ENCODE measurements at places on chromosomes 1 and 21.

DNA sequence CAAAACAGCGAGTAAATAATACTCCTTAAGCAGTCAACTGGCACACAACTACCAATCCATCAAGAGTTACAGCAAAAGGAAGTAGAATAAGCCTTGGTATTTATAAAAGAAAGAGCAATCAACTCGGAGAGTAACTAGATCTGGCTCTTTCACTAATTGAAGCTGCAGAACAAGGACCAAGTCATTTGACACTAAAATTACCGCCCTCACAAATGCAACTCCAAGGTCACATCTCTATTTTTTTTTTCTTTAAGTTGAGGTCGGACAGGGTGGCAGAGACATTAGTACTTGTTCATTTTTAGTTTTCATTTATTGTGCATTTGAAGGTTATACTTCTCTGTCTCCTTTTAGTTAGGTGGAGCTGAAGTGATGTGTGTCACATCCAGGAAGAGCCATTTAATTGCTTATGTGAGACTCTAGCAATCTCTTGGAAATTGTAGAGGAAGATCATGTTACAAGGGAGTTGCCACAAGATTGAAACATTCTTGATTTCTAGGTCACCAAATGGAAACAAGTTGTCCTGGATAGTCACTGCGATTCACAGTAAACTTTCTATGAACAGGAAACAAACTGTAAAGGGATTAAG is 138.1 kb upstream of the ADAMTS5 start:
- no peak for DNase-seq

GRCh38 chr1:237235091-237235490 is 193.1 kb downstream of the RYR2 start:
- DNase-seq = peak; percentile 38

DNA sequence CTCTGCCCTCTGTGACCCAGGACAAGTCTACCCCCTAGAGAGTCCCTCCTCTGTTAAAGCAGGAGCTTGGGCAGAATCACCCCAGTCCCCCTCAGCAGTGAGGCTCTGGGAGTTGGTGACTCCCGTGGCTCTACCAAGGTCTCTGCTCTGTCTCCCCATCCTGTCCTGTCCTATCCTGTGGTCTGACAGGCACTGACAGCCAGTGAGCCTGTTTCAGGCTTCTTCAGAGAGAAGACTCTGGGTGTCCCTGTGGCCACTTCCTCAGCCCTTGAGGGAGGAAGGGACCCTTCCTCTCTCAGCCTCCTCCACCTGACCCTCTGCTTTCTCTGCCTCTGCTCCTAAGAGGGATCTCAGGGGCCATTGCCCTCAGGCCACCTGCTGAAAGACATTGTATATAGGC is 148.7 kb downstream of the FCRL5 start:
- no peak for DNase-seq

DNA sequence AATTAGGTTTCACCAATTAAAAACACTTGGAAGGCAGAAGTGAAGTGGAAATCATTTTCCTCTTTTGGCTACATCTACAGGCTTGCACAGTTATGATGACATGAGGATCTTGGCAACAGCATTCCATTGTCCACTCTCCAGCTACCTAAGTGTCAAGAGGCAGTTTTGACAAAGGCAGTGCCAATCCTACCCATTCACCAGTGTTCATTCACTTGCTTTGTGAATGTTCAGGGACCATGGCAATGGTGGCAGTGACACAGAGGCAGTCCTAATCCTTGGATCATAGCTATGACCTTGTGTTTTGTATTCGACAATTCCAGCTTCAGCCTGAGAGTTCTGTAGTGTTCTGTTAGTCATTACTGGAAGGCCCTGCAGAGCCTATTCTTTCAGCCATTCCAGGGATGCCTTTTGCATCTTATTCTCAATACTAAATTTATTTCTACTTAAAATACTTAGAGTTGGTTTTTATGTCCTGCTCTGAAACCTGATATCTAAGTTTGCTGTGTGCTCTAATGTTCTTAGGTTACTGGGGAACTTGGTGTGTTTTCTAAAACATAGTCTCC is 36.7 kb downstream of the CRB1 start:
- no peak for DNase-seq

- DNase-seq = no peak
These were observed 3.4 kb downstream of the EPHA10 start for GRCh38 chr1:37761416-37762095.

GRCh38 chr1:113677250-113678158 is 81.8 kb downstream of the PHTF1 start:
- peak; percentile 13 for DNase-seq

DNA sequence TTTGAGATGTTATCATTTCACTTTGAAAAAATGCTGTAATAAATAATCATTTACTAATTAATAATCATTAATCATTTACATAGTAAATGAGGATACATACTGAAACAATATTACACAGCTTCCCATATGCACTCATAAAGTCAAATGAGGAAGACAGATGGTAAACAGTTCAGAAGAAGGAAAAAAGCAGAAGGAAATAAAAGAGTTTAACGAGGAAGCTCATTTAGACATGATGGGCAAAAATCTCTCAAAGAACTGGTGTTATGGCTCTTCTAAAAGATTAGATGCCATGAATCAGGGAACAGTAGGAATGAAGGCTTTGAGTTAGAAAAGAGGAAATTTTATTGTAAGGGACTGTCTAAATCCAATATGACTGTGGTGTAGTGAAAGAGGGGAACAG is 347.6 kb downstream of the PTPRC start:
- DNase-seq = no peak

GRCh38 chr1:61284248-61284854 is 202.0 kb downstream of the NFIA start:
- no peak for DNase-seq

GRCh38 chr1:183632964-183633363 is 2.6 kb downstream of the ARPC5 start:
- DNase-seq = no peak

- DNase-seq = no peak
These were observed 80.6 kb upstream of the C8B start for GRCh38 chr1:57046462-57046861.

DNA sequence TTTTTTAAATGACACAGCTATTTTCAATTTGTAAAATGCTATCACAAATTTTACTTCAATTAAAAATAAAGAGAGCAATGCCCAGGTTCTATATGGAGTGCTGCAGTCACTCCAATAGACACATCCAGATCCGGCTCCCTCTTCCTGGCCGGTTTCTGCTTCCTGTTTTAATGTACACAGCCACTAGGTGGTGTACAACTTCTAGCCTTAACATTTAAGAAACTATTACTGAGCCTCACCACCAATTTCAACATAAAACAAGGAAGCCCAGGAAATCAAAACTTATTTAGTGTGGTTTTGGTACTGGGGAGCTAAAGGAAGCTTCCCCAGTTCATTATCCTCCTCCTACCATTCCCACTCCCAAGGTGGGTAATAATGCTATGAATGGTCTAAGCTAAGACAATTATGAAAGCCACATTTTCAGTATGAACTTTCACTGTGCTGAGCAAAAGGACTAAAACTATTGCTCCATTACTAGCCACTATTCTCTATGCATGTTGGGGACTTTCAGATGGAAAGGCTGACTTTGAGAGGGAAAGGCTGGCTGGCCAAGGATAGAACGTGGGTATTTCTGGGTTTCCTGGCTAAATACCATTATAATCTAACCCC is 25.5 kb upstream of the MTMR11 start:
- peak; percentile 71 for DNase-seq

DNA sequence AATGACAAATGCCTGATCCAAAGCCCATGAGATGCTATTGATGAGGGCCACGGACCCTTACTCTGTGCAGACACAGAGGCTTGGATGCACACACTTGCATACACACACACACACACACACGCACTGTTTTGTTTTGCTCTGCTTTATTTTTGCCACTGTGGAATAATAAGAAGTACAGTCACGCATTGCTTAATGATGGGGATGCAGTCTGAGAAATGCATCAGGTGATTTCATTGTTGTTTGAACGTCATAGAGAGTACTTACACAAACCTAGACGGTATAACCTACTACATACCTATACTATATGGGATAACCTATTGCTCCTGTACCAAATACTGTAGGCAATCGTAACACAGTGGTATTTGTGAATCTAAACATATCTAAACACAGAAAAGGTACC is 104.4 kb downstream of the RHOU start:
- no peak for DNase-seq

GRCh38 chr1:112133487-112133886 is 144.0 kb upstream of the KCND3 start:
- DNase-seq = no peak

GRCh38 chr1:50109647-50110075 is 941 bp downstream of the ELAVL4 start:
- DNase-seq = peak; percentile 8

DNA sequence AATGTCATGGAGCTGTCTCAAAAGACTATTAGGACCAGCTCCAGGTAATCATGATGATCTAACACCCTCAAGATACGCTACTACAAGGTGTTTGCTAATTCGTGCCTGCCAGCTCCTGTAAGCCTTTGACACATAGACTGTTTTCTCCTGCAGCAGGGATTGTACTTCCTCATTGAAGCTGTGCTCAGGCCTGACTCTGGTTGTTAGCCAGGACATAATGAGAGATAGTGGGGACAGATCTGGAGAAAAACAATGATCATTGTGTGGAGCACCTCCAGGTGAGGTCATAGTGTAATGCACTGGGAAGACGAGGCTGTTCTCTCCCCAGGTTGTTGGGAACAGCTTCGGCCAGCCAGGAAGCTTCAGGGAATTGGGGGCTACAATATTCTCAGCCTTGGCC is 94.6 kb downstream of the SETD4 start:
- DNase-seq = no peak

DNA sequence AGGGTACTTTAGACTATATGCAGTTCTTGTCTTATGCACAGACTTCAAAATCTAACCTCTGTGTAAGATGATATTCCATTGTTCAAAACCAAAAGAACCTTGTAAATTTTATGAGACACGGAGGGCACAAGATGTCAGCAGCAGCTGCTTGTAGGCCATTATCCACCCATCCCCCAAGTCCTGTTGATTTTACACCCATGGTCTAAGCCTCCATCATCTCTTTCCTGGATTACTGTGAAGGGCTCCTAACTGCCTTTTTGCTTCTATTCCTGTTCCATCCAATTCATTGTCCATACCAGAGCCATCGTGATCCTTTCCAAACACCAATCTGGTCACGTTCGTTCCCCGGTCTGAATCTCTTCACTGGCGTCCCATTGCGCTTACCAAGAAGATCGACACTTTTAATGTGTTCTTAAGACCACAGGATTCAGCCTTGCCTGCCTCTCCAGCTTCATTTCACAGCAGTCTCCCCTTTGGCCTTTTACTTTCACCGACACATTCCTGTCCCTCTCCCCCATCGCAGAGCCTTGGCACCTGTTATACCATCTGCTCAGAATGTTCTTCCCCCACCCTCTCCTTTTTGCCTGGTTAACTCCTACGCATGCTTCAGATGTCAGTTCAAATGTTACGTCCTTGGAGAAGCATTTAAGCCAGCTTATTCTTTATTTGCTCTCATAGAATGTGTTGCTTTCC is 107.3 kb upstream of the POU3F1 start:
- no peak for DNase-seq

GRCh38 chr1:19312782-19313635 is 883 bp downstream of the SLC66A1 start:
- peak; percentile 23 for DNase-seq

GRCh38 chr1:107047602-107048001 is 8.9 kb upstream of the PRMT6 start:
- DNase-seq = no peak

- no peak for DNase-seq
These were observed 483.5 kb downstream of the ADGRL2 start for GRCh38 chr1:82284213-82284612.

DNA sequence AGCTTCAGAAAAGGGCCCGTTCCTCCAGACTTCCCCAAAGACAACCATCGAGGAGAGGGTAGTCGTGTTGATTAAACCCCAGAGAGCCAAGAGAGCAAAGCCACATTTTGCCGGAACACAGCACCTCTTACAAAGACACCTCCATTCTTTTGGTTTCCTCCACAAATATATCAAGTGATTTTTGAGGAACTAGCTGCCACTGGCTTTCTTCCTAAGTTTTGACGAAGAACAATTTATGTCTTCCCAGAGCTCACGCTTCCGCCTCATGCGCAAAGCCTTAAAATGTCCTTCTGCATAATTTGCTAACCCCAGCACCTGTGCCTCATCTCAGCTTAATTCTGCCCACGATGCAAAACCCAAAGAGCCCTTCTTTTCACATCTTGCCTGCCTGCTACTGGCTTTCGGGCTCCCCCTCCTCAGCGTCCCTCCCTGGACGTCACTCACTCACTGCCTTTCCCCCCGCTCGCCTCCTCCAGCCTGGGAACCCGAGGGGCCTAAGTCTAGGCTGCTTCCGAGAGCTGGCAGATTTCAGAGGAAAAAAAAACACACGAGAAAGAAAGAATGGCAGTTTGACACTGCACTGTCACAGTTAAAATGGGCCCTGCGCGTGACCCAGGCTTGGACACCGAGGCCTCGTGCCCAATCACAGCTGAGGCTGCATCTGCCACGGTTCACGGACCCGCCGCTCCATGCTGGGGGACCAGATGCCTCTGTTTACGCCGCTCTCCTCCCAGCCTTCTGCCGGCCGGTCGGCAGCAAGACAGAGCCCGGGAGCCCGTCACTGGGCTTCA is 77.6 kb upstream of the IFNAR2 start:
- no peak for DNase-seq

DNA sequence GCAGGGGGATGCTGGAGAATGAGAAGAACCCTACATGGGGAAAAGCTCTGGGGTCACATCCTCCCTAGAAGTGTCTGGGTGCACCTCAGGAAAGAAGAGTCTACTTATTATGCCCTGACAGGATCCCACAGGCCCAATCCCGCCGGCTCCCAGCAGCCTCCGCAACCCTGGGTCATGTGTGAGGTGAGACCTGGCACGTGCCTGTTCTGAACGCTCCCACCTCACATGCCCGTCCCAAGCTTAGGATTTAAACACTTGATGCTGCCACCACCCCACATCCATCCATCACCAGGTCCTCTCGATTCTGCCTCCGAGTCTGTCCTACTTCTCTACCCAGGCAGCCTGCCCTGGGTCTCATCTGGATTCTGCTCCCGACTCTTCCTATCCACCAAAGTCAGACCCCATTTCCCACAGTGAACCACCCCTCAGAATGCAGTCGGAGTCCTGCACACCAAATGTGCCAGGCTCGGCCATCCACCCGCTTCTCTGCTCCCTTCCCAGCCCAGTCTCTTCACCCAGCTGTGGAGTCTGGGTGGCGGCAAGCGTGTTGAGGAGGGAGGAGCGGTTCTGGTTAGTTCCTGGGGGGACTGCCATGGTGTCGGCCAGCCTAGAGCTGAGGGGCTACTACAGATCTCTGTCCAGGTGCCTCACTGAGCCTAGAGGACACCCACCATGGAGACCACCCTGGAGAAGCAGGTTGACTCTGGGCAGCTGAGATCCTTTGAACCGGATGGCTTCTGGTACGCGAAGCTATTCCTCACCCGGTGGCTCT is 23.9 kb downstream of the SLC2A1 start:
- no peak for DNase-seq
